ENCODE measurements at places on chromosomes 6 and 20. TPM values are rescaled to one million over a fixed set of nuclear protein-coding genes. Genes with fewer than 3 reads are reported as not detected.

The CD24 gene
- 531 TPM for total RNA-seq

The EGFL8 gene
- 51.8 TPM for total RNA-seq

The CEBPB gene
- 21.1 TPM for total RNA-seq

The DLK2 gene
- not detected for total RNA-seq

The FAM217A gene
- total RNA-seq, result not detected

All from stomach (tissue), 19 donors.